ENCODE measurements at places on chromosomes 7 and 10.

- DNase-seq: no peak
Observed at GRCh38 chr7:155831807-155832524, 19.7 kb upstream of the SHH start.

GRCh38 chr10:127080317-127080716, 116.1 kb downstream of the INSYN2A start:
- DNase-seq: no peak

DNA sequence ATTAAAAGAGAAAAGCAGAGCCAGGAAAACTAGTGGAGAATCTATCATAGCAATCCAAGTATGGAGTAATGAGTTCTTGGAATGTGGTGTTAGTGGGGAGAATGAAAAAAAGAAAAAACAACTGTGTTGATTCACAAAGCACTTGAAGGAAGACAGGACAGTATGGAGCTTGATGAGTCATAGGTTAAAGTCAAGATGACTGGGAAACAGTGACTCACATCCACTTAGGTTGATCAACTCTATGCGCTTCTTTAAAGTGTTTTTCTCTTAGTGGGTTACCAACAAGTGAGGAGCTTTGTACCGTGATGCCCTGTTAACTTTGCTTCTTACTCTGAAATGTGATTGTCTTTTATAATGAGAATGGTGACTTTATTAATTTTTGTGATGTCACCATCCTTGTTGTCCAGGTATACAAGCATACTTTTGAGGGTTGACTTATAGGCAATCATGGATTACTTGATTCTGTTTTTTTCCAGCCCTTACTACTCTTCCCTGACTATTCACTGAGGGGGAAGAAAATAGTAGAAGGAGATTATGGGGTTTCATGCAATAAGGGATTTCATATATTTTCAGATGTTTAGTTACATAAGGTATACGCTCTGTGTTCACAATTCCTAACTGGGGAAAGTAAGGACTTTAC, 32.1 kb upstream of the MDFIC start:
- no peak for DNase-seq

DNA sequence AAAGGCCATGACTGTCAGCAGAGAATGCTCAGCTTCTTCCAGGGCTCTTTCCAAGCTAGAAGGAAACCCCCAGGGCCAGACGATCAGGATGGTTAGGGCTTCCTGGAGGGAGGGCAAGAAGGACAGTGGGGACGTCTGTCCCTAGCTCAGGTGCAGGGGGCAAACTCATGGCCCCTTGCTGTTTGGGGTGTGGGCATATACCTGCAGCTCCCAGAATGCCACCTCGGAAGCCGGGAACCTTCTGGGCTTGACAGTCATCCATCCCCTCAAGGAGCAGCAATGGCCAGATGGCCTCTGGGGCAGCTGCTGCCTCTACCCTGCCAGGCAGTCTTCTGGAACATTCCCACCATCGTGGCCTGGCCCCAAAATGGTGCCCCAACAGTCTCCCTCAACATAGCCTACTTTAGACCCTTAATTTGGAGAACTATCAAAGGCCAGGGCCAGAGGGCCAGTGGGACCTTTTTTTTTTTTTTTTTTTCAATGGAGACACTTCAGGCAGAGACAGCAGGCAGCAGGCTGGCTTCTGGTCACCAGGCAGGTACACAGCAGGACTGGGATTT, 40.2 kb upstream of the ZMIZ1 start:
- DNase-seq: no peak

DNA sequence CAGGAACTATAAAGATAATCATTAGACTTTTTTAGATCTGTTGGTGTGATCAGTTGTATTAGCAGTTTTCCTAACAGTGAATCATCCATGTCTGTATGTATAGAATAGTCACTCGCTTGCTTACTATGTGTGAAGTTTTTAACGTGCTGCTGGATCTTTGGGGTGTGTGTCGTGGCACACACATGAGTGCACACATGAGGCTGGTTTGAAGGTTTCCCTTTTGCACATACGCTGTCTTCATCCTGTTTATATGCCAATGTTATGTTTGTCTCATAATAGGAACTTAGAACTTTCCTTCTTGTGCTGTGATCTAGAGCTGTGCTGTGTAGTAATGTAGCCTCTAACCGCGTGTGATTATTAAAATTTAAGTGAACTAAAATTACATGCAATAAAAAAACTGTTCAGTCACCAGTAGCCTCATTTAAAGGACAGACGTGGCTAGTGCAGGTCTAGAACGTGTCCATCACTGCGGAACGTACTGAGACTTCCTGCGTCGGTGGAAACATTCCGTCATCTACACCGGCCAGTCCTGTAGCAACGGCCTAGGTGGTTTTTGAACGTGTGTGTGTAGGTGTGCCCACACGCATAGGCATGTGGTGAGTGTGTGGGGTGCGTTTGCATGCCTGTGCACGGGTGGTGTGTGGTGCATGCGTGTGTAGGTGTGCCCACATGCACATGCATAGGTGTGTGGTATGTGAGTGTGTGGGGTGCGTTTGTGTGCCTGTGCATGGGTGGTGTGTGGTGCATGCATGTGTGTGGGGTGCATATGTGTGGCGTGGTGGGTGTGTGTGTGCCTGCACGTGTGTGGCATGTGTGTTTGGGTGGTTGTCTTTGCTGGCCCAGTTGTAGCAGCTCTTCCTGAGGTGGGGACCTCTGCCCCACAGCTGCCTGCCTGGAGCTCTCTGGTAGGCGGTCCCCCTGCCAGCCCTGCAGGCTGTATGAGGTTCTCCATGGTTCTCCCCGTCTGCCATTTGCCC, 56.6 kb downstream of the INPP5A start:
- peak; percentile 28 for DNase-seq

DNA sequence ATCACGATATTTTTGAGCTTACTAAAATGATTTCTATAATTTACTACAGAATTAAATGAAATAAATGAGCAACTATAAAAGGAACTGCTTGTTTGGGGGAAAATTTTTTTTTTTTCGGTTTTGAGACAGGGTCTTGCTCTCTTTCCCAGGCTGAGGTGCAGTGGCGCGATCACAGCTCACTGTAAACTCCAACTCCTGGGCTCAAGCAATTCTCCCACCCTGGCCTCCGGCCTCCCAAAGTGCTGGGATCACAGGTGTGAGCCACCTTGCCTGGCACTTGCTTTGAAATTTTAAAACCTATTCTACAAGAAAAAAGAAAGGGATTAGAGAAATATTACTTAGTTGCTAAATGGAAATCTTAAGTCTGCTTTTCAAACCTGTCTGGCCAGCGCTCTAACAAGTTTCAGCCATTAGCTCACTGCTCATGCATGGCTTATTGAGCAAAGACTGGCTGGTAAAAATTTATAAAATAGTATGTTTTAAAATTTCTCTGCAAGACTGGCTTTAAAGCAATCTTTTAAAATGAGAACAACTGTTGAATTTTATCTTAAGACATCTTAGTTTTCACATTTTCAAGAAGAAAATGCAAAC, 144.0 kb downstream of the ATE1 start:
- no peak for DNase-seq

GRCh38 chr7:21317966-21318915, 109.6 kb upstream of the SP4 start:
- no peak for DNase-seq

- no peak for DNase-seq
Observed at GRCh38 chr7:156157409-156158012, 345.2 kb upstream of the SHH start.

GRCh38 chr7:102128303-102128702, 158.4 kb upstream of the SH2B2 start:
- DNase-seq: no peak

GRCh38 chr10:33055625-33056024, 97.6 kb upstream of the ITGB1 start:
- no peak for DNase-seq

DNA sequence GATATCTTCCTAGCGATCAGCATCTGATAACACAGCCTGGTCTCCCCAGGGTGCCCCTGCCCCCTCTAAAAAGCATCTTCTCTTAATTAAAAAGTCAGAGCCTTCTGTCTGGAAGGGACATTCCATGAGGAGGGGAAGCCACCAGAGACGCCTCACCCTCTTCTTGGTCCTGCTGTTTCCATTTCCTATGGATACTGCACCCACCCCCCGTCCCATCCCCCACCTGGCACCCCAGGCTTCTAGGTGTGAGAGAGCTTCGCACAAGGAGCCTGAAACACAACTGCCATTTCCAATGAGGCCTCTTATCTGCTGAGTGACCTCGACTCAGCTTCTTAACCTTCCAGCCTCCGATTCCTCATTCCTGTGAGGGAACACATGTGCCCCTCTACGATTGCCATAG, 51.4 kb downstream of the COL13A1 start:
- no peak for DNase-seq

GRCh38 chr7:23332193-23332592, 33.1 kb downstream of the MALSU1 start:
- DNase-seq: no peak

DNA sequence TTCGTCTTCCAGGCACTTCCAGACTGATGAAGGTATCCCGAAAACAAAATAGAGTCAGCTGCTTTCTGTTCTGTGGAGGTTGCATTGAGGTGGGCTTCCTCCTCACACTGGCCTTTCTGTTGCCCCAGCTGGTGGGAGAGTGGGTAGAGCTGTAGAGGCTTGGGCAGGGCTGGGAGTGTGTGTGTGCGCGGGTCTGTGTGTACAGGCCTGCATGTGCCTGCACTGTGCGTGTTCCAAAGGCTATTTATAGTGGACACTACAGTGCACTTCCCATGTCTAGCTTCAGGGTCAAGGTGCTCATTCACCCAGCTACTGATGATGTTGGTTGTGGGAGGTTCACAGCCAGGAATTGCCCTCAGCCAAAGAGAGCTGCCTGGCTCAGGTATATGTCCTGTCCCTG, 260.1 kb upstream of the HABP2 start:
- no peak for DNase-seq

DNA sequence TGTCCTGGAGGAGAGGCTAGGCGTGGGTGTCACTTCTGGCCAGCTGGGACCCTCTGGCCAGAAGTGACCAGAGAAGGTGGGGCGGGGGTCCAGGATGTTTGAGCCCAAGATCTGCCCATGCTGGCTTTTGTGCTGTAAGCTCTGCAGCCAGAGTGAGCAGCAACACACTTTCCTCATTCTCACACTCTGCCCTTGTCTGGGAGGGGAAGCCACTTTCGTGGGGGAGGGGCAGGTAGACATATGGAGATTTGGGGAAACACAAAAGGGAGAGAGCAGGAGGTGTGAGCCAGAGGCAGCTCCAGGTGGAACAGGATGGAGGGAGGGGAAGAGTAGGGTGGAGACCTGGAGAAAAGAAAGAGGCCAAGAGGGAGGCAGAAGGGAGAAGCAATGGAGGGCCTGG, 31.5 kb upstream of the ADCYAP1R1 start:
- DNase-seq: no peak

- DNase-seq: no peak
Observed at GRCh38 chr7:111330235-111330523, 232.1 kb downstream of the IMMP2L start.

DNA sequence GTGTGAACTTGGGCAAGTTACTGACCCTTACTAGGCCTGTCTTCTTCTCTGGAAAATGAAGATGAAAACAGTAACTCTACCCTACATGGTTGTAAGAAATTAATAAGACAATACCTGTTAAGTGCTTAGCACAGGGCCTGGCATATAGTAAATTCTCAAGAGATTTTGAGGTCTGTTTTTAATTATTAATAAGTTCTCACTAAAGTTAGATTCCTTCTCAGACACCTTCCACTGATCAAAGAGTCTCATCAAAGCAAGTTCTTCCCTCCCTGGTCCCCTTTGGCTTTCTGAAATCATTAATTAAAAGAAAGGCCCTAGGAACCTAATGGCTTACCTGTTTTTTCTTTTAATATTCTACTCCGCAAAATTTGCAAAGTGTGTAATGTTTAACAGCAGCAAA, 4.6 kb downstream of the TMEM140 start:
- no peak for DNase-seq

- no peak for DNase-seq
Observed at GRCh38 chr10:95423164-95424005, 132.6 kb upstream of the PDLIM1 start.

DNA sequence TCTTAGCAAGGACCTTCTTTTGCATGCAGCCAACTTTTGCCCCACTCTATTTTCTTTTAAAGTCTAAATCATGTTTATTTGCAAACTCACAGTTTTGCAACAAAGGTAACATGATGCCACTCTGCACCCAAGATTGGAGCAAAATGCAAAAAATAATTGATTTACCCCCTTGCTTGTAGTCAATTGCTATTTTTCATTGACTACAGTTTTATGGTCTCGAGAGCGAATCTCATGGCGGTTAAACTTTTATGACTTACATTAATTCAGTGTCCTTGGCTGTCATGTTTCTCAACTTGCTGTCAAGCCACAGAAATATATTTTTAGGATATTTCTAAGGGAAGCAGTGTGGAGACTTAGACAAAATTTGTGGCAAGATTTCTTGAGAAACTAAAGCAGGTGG, 110.0 kb upstream of the JCAD start:
- no peak for DNase-seq

DNA sequence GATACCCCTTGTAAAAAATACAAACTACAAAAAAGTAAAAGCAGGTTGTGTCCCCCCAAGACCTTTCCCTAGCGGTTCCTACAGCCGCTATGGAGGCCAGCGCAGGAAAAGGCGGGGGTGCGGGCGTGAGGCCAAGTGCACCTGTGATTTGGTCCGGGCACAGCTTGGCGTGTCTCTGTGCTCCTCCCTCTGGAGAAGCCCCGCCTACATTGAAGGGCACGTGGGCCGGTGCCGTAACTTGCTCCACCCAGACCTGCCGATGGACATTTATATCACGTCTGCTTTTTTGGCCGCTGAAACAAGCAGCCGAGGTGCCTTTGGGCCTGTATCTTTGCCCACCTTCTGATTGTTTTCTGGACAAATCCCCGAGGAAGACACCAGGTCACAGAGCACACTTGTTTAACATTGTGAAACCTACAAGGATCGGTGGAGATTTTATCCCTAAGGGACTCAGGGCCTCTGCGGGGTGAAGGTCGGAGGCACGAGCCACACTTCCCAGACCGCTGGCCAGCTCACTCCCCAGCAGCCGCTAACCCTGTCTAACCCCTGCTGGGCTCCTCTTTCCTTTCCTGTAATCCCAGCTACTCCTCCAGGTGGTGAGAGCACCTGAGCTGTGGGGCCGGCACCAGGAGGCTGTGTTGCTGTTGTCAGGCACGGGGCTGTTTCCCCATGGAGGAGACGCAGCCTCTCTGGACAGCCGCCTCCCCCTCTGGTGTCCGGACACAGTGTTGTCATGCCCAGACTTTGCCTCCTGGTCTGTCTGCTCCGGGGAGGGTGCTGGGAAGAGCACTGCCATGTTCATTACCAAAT, 18.8 kb upstream of the INPP5A start:
- no peak for DNase-seq

GRCh38 chr7:84297616-84298015, 103.0 kb upstream of the SEMA3A start:
- DNase-seq: no peak

GRCh38 chr7:3292694-3293093, 8.4 kb upstream of the SDK1 start:
- no peak for DNase-seq

GRCh38 chr7:12888717-12889116, 201.3 kb downstream of the ARL4A start:
- no peak for DNase-seq

- DNase-seq: no peak
Observed at GRCh38 chr10:31820778-31821369, 107.8 kb downstream of the ARHGAP12 start.

GRCh38 chr7:767941-768731, 41.1 kb upstream of the PRKAR1B start:
- no peak for DNase-seq
